ENCODE measurements at places on chromosomes 12 and 14.

DNA sequence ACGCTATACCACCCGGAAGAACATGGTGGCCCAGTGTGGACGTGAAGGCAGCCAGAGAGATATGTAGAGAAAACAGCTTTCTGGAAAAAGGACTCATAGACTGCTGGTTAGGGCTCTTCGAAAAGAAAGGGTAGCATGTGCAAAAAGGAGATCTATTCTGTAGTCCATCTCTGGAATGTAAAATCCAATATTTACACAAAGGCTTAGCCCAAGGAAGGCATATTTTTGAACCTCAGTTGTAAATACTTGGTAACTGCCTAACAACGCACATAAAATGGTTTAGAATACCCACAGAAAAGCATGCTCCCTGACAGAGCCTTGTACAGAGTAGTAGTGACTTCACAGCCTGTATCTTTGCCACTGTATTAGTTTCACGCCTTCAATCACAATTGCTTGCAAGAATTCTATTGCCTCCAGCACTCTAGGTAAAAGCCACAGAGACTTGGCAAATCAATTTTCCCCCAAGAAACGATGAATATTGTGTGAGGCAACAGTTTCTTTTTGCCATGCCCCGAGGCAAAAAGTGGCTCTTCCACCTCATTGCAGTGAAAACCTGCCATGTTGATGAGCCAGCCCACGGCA lies 59.2 kb downstream of the TRIM9 start:
- DNase-seq = no peak

DNA sequence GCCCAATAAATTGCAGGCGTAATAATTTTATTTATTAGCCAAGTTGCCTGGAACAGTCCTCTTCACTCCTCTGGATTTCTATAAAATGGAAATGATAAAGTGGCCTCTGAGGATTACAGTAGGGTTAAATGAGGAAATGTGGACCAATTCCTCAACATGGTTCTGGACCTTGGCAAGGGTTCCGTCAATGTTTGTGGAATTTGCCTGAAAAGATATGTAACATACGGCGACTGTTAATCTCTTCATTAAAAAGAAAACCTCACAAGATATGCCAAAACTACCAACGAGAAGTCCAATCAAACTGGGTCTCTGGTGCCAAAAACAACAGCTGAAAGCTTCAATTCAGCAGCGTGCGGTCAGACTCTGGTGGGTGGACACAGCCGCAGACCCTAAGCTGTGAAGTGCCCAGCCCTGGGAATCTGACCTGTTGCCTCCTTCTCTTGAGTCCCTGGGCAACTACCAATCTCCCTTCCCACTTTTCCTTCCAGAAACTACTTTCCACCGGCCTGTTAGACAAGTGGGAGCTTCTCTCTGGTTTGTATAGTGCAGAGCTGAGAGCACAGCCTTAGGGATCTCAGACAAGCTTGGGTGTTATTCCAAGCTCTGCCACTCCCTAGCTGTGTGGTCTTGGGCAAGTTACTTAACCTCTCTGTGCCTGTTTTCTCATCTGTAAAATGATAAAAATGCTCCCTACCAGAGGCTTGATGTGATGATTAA lies 190.5 kb upstream of the GSC start:
- DNase-seq = no peak

DNA sequence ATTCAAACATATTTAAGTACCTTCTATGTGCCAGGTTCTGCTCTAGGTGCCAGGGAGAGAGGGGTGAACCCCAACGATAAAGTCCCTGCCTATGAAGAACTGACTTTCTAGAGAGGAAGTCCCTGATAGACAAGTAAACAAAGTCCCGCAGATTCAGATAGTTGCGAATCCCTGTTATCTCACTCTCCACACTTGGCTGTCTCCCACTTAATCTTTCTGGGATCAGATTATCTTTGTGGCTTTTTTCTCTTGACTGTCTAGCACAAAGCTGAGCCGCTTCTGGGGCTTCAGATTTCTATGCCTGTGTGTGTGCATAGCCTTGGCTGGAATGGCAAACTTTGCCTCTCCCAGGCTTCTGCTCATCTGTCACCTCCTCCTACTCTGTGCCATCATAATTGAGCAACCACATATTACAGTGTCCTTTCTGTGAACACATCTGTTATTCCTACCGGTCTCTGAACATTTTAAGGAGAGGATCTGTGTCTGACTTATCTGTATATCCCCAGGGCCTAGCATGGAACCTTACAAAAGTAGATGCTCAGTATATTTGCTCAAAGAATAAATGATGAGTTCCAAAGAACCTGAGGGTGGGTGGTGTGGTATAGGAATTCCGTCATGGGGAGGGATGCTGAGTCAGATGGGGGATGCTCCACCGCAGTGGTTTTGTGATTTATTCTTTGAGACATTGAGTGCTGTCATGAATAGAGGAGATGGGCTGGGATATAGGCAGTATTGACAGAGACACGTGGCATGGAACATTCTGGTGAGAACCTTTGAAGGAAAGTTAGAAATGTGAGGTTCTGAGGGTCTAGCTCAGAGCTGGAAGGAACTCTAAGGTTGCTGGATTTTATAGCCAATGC lies 28.5 kb downstream of the RGS6 start:
- DNase-seq = no peak

- DNase-seq = no peak
Measured at GRCh38 chr14:74821267-74821915, 54.6 kb downstream of the PROX2 start.

- DNase-seq = no peak
Measured at GRCh38 chr14:39558525-39558924, 126.3 kb upstream of the FBXO33 start.

GRCh38 chr12:122858591-122859302 lies 23.5 kb downstream of the HIP1R start:
- no peak for DNase-seq

Data from inflammatory macrophage treated with lipopolysaccharide for 4 hours (primary cell).